Kidney epithelial cell (primary cell): ENCODE measurements at places on chromosomes 2 and 18.

GRCh38 chr2:19000776-19001175, 357.6 kb downstream of the OSR1 start:
- DNase-seq, result no peak

DNA sequence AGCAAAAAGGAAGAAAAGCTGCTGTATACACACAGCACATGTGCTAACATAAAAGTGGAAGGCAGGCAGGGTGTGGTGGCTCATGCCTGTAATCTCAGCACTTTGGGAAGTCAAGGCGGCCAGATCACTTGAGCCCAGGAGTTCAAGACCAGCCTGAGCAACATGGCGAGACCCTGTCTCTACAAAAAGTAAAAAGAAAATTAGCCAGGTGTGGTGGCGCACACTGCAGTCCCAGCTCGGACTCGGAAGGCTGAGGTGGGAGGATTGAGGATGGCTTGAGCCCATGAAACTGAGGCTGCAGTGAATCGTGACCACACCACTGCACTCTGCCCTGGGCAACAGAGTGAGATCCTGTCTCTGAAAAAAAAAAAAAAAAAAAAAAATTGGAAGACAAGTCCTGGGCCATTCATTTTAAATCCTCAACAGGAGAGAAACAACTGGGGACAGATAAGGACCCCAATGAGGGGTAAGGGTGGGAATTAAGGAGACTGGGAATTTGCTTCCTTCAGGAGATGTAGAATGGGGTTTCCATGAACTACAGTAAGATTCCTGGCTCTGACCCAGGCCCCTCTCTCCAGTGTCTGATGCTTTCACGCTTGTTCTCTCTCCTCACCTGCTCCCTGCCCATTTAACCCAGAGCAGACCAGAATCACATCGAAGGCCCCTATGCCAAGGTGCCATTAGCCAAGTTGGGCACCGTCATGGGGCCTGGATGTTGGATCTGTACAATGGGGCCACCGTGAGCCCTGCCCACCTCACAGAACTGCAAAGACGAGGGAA, 29.6 kb downstream of the TNS1 start:
- DNase-seq, result no peak

DNA sequence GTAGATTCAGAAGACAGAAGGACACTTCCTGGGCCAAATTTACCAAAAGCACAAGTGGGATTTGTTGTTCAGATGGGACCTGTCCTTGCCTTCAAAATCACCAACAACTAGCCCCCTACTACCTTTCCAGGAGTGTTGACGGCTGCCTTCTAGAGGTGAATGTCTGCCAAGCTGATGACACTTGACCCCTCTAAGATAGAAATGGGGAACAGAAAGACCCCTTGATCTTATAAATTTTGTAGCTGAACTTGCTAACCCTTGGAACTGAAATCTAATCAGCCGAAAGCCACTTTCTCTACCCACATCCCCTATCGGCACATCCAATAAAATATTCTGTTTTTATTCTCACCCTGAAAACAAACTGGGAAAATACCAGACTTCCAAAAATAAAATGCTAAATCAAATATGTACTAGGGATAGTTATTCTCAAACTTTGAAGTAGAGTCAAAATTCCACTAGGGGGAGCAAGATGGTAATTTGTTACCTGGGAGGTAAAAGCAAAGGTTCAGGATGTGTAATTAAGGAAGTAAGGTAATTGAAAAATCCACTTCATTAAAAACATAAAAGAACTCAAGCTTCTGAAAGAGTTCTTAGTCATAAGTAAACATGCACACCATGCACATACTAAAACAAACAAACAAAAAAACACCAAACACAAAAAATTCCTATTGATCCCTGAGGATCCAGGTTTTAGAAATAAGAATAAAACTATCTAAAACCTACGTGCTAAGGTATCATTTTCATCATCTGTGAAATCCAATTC, 119.2 kb downstream of the ANKRD44 start:
- DNase-seq, result no peak

GRCh38 chr18:8942909-8943545, 159.5 kb upstream of the NDUFV2 start:
- DNase-seq, result no peak

DNA sequence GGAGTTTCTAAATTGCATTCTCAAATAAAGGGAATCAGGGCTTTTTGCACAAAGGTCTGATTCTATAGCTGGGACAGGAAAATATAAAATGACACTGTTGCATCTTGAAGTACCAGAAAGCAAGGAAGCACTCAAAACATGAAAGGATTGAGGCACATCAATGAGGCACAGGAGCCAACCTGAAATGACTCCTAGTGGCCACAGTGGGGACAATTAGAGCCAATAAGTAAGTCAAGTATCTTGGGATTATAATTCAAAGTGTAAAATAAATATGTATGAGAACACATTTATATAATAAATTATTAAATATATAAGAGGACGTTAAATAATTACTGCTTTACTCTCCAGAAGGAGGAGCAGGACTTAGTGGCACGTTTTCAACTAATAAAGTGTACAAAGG, 1259.5 kb upstream of the CDH2 start:
- no peak for DNase-seq

DNA sequence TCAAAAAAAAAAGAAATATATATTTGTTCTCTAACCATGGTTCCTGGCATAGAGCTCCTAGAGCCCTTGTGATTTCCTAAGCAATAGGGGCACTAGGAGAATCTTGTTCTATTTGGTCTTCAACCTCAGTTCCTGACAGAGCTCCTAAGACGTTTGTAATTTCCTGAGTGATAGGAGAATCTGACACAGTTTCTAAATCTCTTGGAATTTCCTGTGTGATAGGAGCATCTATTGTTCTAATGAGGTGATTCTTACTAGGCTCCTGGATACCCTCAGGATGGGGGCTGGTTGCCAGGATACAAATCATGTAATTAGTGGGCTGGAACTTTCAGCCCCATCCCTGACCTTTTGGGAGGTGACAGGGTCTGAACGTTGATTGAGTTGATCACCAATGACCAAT, 245.8 kb downstream of the ZEB2 start:
- DNase-seq, result no peak
